ENCODE measurements at places on chromosomes 7 and 10.
A peak's percentile ranks its signal among the peaks of the same experiment; 100 is the strongest.

GRCh38 chr7:81273601-81274397 lies 354.9 kb upstream of the SEMA3C start:
- no peak for DNase-seq

DNA sequence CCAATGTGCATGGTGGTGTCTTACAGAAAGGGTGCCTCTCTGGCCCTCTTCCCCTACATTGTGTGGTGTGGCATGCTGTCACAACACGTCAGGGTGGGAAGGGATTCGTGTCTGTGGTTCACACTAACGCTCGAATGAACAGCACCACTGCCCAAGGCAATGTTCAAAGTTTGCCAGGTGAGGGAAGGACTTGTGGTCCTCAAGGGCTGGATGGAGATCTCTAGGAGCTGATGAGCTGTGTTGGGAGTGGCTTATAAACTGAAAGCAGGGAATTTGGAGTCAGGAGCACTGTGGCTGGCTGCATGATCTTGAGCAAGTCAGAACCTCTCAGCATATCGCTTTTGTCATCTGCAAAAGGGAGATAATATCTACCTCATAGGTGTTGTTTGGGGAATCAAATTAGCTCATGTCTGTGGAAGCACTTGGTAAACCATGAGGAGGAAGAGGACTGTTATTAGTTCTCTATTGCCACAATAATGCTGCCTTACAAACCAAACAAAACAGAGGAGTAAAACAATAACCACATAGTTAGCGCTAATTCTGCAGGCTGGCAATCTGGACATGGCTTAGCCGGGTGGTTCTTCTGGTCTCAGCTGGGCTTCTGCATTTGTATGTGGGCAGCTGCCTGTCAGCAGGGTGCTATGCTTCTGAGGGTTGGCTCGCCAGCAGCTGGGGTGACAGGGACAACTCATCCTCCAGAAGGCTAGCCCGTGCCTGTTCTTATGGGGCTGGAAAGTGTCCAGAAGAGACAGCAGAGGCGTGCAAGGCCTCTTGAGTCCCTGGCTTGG lies 22.9 kb upstream of the C10orf105 start:
- DNase-seq, result no peak

GRCh38 chr10:97190450-97190849 lies 4.7 kb upstream of the SLIT1 start:
- no peak for DNase-seq

DNA sequence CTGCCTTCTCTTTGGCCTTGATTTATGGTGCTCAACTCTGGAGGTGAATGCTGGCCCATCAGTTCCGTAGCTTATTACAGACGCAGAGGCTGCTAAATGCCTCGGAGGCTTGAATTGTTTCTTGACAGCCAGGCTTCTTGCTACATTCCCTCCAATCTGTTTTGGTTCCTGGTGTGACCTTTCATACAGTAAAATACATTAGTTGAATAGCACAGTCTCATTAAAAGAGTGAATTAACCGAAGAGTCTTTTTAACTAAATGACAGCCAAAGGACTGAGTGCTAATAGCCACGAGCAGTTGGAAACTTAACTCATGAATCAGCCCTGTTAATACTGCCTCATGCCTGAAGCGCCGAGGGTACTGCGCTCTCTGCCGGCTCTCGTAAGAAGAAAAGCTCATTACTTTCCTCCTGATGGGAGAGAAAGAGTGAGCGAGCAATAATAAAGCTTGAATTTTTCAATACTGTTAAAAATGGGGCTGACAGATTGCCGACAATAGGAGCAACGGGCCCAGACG lies 236.4 kb upstream of the GPR26 start:
- no peak for DNase-seq

- no peak for DNase-seq
These were observed 825 bp downstream of the FEZF1 start for GRCh38 chr7:122303531-122304318.

GRCh38 chr10:117450940-117451339 lies 75.7 kb upstream of the PDZD8 start:
- no peak for DNase-seq

DNA sequence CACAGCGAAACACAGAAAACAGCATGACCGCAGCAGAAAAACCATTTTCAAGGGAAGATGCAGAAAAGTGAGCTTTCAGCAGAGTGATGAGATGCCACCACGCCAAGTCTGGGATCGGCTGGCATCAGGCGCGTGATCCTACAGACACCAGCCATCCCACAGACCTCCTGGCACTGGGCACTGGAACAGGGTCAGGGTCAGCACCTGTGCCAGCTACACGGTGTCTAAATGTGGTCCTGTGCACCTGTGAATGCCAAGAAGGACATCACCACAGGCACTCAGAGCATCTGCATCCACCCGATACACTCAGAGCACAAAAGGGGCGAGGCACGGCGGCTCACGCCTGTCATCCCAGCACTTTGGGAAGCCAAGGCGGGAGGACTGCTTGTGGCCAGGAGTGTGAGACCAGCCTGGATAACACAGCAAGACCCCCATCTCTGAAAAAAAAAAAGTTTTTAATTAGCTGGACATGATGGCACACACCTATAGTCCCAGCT lies 31.5 kb downstream of the STK32C start:
- DNase-seq, result no peak

DNA sequence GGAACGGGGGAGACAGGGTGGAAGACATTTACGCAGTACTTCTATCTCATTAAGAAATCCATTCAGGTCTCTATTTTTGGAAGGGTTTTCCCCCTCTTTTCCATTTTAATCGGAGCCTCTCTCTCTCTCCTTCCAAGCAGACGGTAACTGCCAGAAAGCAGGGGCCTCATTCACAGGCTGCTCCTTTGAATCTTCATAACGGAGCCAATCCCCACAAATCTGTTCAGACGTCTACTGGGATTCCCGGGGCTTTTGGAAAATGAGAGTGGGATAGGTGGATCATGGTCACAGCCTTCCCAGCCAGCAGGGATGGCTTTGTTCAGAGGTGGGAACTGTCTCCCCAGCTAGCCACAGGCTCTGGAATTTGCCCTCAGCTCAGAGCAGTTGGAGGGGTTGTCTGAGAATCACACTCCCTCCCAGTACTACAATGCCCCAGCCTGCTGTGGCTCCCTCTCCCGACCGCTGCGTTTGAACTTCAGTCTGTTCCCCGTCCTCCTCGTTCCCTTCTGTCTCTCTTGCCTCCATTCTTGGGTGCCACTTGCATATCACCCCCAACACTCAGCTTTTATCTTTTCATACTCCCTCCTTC lies 413.6 kb downstream of the PLXNA4 start:
- DNase-seq, result no peak

DNA sequence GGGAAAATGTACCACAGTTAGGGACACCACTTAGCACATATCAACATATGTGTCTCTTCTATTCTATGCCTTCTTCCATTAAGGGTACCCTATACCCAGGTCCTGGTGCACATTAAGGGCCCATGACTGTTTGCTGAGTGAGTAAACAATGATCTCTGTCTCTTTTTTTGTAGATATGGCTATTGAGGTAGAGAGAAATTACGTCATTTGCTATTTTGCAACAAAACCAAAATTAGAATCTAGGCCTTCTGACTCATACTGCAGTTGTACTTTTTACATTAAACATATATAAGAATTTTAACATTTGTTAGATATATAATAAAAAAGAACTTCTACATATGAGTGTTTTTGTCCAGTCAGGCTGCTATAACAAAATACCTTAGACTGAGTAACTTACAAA lies 683.2 kb upstream of the LRRN3 start:
- no peak for DNase-seq

DNA sequence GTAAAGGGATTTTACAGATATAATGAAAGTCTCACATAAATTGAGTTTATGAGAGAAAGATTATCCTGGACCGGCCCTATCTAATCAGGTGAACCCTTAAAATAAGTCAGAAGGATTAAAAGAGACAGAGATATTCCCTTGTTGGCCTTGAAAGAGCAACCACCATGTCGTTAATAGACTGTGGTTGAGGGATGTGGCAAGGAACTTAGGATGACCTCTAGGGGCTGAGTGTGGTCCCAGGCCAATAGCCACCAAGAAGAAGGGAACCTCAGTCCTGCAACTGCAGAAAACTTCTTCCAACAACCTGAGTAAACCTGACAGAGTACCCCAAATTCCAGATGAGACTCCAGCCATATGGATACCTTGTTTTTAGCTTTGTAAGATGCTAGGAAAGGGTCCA lies 121.5 kb downstream of the POLR1F start:
- no peak for DNase-seq

GRCh38 chr10:64086083-64086767 lies 565.0 kb downstream of the REEP3 start:
- no peak for DNase-seq

DNA sequence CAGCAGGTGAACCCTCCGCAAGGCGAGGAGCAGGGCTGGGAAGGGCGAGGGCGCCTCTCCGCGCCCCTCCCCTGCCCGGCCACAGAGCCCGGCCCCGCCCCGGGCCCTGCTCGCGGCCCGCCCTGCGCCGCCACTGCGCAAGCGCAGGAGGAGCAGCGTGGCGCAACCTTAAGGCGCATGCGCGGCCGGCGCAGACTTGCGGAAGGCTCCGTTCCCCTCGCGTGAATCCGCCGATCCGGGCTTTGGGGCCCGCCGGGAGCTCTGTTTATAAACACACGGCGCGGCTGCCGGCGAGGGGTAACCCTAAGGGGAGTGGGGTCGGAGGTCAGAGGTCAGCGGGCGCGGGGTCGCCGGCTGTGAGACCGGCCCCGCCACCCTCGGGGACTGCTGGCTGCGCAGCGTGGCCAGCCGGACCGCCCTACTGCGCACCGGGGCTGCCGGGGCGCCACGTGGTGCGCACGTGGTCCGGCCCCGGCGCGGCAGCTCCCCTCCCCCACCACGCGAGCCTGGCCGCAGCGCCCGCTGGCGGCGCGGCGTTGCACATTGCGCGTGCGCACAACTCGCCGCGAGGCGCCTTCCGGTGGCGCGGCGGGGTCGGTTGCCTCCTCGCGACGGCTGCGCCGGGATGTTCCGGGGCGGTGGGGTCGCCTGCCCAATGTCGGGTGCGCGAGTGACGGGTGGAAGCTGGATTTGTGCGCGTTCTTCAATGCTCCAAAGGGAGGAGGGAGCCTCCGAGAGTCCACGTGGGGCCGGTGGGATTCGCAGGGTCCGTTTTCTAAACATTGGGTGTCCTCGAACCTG lies 40.2 kb upstream of the FOXK1 start:
- DNase-seq, result peak; percentile 95

DNA sequence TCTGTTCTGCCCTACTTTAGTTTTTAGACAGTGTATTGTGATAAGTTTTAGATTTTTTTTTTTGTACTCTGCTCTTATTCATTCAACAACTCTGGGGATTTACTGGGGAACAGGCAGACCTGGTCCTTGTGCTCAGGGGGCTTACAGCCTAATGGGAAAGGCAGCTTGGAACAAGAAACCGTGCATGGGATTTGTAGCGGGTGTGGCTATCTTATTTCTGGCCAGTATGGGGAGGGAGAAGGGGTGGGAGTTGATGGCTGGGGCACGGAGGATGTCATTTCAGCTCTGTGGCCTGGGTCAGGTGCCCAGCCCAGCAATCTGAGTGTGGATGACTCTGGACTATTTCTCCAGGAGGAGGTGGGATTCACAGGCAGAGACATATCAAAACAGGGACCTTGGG lies 47.0 kb downstream of the GRK5 start:
- DNase-seq, result no peak

GRCh38 chr7:12119620-12120303 lies 91.3 kb upstream of the TMEM106B start:
- no peak for DNase-seq

DNA sequence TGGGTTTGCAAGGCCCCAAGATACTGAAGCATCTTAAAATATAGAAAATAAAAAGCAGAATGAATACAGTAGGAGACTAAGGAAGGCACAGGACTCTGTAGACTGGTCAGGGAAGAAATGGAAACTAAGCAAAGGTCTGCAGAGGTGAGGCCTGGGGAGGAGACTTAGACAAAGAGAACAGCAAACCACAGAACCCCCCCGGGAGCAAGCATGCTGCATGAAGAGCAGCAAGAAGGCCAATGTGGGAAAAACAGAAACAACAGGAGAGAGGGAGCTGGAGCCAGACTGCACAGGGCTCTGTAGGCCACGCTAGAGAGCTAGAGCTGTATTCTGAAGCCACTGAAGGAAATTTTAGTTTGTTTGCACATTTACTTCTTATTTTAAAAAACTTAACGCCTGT lies 45.7 kb upstream of the ARID5B start:
- no peak for DNase-seq

GRCh38 chr7:134954197-134955082 lies 31.9 kb upstream of the AGBL3 start:
- no peak for DNase-seq

- no peak for DNase-seq
These were observed 468.0 kb downstream of the PARD3 start for GRCh38 chr10:34347131-34347530.

- DNase-seq, result no peak
These were observed 277.6 kb upstream of the NRP1 start for GRCh38 chr10:33612116-33612515.

DNA sequence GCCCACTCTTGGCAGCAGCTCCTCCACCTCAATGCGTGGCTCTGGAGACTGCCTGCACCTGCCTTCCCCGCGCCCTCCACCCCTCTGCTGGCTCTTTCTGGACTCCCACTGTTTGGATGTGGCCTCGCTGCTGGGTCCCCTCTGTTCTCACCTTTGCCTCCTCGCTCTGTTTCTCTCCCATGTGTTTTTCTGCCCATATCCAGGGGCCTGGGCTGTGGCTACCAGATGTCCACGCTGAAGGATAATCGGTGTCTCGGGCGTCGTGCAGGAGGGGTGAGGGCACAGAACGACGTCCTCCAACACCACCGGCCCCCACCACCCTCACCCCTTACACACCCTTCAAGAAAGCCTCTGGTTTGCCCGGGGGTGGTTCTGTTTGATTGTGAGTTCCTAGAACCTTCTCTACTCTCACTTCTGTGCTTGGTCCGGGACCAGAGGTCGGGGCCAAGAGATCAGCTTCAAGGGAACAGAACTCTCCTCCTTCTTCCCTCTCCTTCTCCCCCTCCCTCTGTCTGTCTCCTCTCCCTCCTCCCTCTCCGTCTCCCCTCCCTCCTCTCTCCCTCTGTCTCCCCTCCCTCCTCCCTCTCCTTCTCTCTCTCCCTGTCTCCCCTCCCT lies 31.7 kb downstream of the AP5Z1 start:
- DNase-seq, result no peak

GRCh38 chr7:22123139-22123538 lies 177.4 kb upstream of the CDCA7L start:
- DNase-seq, result no peak

DNA sequence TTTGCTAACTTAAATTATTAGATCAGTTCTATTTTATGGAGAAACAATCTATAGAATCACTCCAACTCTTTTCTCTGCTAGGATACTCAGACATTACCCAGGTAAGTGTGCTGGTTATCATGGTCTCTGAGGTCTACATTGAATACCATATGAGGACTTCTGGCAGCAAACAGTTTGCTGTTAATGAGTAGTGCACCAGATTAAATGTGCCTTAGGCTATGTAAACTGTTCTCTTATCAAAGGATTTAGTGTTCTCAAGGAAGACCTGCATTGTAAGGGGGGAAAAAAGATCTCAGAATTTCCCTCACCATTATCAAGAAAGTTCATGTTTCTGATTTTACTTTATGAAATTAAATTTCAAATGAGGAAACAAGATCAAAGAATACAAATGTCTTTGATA lies 107.5 kb downstream of the ITGB8 start:
- no peak for DNase-seq

DNA sequence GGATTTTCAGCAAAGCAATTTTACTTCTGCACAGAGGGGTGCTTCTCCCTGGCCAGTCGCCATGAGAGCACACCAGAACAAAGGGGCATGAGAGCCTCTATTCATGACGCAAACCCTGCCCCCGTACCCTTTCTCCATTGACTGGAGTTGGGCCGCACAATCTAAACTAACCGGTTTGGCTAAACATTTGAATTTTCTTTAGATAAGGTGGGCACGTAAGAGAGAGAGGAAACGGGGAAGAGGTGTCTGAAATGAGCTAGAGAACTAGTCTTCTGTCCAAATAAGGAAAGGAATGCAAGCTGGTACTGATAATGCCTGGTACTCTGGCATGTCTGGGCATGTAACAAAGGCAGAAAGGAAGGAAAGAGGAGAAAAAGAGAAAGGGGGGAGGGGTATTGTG lies 13.2 kb upstream of the SCIN start:
- no peak for DNase-seq
